ENCODE measurements at places on chromosomes 6 and 20.

DNA sequence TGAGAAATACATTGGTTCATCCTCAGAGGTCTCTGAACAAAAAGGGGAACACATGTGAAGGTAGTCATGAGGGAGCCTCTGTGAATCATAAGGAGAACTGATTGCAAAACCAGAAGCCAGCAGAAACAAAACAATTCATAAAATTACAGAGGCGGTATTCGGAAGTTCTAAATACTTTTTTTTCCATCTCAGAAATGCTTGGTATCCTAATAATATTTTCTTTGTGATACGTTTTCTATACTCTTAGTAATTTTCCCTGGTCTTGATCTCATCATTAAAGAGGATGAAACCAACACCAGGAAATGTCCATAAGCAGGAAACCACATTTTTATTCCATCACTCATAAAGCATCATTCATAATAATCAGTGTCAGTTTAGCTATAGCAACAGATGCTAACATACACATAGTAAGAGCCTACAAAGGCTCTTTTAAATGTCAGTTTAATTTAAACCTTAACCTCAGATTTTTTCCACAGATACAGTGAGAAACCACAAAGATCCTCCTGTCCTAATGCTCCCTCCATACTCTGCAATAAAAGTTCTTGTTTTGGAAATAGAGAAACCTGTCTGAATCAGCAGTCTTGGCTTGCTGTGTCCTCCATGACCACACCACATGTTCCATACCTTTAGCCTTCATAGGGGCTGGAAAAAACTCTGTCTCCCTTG, 29.2 kb downstream of the SGK1 start:
- DNase-seq = peak; percentile 11

DNA sequence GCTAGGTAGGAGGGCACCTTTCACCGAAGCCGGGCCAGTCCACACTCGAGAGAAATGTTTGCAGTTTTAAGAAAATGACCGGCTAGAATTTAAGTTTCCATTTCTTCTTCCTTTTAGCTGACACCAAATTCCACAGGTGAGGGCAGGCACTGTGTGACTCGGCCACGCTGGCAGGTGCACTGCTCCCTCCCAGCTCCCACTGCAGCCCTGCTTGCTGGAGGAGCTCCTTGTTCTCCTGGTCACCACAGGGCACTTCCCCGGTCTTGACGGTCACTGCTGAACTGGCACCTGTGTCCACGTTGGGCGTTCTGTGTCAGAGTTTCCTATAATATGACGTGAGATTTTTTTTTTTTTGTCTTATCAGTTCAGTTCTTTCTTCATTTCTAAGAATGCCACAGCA, 3.6 kb upstream of the KIF25 start:
- no peak for DNase-seq

DNA sequence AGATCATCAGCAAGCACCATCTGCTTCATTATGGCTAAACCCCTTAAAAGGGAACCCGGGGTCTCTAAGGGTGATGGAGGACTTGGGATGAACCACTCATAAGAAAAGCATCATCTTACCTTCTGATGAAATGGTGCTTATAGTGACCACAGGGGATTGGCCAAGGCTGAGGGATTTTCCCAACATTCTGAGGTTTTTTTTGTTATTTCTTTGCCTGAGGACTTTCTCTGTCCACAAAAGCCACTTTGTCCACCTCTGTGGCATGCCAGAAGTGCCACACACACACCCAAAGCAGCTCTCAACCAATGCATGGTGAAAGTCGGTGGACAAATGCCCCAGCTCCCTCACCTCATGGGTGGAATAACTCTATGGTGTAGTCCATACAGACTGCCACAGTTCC, 79.3 kb upstream of the TOP1 start:
- no peak for DNase-seq

- no peak for DNase-seq
Measured at GRCh38 chr6:112232845-112233256, 21.5 kb downstream of the LAMA4 start.

Measured in HL-60 (cell line).